ENCODE measurements at places on chromosomes 16 and 17.
A peak's percentile ranks its signal among the peaks of the same experiment; 100 is the strongest.

DNA sequence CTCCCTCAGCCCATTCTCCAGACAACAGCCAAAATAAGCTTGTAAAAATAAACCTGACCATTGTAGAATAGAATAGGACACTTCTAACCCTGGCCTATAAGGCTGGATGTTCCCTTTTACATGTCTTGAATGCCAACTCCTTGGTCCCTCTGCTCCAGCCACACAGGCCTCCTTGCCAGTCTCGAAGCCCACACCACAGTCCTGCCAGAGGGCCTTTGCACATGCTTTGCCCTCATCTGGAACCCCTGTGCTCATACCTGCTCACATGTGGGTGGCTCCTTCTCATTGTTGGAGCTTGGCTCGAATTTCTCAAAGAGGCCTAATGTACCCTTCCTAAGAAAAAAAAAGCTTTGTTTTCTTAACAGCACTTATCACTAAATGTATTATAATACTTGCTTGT is 5.4 kb upstream of the SLC12A3 start:
- no peak for DNase-seq

GRCh38 chr16:89352091-89352681 is 134.7 kb downstream of the ZNF778 start:
- DNase-seq: peak; percentile 19

- no peak for DNase-seq
Observed at GRCh38 chr16:17460890-17461289, 9.9 kb downstream of the XYLT1 start.

- DNase-seq: peak; percentile 81
Observed at GRCh38 chr17:40903129-40903847, 18.2 kb upstream of the KRT20 start.

DNA sequence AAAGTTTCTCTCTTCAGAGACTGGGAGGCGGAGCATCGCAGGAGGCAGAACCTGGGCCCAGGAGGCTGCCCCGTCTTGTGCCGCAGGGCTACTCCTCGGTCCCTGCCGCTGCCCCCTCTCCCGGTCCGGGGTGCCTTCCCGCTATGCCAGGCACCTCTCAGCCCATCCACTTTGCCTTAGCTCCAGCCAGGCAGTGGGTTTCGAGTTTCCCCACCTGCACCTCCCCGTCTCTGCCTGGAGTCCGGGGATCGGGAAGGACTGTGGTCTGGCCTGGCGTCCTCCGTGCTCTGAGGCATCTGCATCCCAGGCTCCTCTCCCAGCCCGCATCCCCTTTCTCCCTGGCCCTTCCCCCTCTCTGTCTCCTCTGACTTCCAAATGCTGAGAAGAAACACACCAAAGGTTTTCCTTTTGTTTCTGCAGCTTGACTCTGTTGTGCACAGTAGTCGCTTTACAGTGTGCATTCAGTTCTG is 26.8 kb upstream of the PIK3R6 start:
- no peak for DNase-seq

- DNase-seq: peak; percentile 68
Observed at GRCh38 chr17:37273409-37274051, 102.3 kb upstream of the C17orf78 start.

GRCh38 chr17:71118039-71118438 is 948.7 kb downstream of the KCNJ2 start:
- DNase-seq: no peak

- DNase-seq: no peak
Observed at GRCh38 chr17:67390006-67390645, 13.0 kb downstream of the PITPNC1 start.

GRCh38 chr16:85389679-85390470 is 223.2 kb upstream of the GSE1 start:
- DNase-seq: no peak

DNA sequence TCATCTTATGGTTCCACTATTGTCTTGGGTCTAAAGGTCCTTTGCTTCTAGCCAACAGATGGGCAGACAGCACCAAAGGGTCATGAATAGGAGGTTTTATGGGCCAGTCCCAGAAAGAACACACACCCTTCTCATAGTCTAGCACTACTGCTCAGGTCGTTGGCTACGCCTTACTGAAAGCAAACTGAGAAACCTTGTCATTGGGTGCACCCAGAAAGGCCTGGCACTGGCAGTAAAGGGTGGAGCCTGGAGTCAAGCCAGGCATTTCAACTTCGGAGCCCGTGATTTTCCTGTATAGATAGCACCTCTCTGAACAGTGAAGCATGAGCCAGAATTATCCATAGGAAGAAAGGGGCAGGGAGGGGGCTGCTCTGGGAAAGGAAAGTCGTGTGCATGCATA is 74.9 kb downstream of the VAT1L start:
- no peak for DNase-seq

DNA sequence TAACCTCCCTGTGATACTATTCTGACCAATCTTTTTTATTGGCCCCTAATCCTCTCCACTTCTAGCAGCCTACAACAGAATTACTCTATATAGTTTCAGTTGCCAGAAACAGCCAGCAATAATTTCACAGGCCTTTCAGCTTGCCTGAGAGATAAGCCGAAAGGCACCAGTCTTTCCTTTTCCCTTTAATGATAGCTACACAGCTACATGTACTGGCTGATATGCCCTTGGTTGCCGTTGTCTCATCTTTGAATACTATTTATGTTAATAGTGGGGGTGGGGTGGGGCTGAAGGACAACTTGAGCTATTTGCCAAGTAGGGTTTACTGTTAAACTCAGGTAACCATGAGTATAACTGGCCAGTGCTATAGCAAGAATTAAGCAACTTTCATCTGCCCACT is 35.8 kb upstream of the RASL10B start:
- no peak for DNase-seq

DNA sequence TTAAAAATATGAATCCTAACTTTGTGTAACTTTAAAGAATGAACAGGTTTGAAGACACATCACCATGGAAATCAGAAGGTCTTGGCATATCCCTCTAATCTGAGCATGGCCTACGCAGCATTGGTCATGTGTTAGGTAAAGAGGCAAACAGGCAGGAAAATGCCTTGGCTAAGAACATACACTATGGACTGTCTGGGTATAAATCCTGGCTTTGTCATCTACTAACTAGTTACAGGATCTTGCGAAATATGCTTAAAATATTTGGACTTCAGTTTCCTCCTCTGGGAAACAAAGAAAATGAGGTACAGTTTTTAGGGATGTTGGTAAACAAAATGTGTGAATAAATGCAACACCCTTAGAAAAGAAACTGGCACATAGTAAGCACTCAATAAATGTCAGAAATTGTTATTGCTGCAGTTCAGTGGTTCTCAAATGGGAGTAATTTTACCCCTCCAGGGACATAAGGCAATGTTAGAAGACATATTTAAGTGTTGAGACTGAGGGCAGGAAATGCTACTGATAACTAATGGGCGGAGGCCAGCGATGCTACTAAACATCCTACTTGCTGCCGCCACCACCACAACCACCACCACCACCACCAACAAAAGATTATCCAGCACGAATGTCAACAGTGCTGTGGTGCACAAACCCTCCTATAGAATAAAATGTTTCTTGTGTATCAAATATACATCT is 770.8 kb upstream of the SOX9 start:
- no peak for DNase-seq

- DNase-seq: no peak
Observed at GRCh38 chr16:76441391-76441790, 164.2 kb downstream of the CNTNAP4 start.

GRCh38 chr17:36942019-36942599 is 4.8 kb downstream of the LHX1 start:
- no peak for DNase-seq
